ENCODE measurements at places on chromosomes 16 and 17.

DNA sequence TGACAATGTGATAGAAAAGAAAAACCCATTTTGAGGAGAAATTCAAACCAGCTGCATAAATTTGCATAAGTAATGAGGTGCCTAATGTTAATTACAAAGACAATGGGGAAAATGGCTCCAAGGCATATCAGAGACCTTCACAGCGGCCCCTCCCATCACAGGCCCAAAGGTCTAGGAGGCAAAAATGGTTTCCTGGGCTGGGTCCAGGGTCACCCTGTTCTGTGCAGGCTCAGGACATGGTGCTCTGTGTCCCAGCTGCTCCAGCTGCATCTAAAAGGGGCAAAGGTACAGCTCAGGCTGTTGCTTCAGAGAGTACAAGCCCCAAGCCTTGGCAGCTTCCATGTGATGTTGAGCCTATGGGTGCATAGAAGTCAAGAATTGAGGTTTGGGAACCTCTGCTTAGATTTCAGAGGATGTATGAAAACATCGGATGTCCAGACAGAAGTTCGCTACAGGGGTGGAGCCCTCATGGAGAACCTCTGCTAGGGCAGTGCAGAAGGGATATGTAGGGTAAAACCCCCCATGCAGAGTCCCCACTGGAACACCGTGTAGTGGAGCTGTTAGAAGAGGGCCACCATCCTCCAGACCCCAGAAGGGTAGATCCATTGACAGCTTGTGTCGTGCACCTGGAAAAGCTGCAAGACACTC, 40.6 kb downstream of the IKZF3 start:
- no peak for DNase-seq

DNA sequence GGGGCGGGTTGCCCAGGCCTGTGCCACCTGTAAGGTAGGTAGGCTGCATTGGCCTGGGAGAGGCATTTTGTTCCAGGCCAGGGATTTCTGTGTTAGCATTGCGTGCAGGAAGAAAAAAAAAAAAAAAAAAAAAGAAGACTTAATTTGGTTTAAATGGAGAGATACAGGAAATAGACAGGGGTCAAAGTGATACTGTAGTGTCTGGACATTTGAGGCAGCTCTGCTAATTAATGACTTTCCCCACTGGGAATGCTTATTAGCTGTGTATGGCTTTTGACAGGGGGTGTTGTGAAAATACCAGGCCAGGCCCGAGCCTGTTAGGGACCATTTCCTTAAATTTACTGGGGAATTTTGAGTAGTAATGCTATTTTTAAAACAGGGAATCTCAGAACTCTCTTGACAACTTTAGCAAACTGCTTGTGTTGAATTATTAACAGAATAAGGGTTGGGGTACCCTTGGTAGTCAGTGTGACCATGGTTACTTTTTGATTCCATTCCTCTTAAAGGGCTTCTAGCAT, 1.0 kb downstream of the MAP2K4 start:
- DNase-seq, result no peak

DNA sequence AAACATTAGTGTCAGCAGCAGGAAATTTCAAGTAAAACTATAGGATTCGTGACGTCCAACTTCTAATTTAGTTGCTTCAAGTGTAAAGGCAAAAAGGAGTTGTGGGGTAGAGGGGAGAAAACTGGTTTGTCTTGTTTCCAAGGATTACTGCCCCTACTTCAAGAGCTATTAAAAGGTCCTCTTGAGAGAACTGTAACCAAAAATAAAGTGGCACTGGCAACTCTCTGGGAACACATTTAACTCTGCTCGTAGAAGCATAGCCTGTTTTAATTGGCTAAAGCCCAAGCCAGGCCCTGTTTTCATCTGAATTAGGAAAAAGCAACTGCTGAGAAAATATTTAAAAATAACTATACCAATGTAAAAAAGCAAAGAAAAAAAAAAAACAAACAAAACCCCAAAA, 51.8 kb upstream of the AKAP1 start:
- no peak for DNase-seq

- DNase-seq, result no peak
Observed at GRCh38 chr16:35751191-35751941, 2292.0 kb downstream of the TP53TG3F start.

- no peak for DNase-seq
Observed at GRCh38 chr16:7362231-7362630, 29.6 kb downstream of the RBFOX1 start.

GRCh38 chr16:80288616-80289015, 252.2 kb upstream of the DYNLRB2 start:
- DNase-seq, result no peak

Measured in BE2C (cell line).